Progenitor cell of endocrine pancreas (in vitro differentiated cells): ENCODE measurements at places on chromosomes 1 and 21. TPM values are rescaled to one million over a fixed set of nuclear protein-coding genes. Genes with fewer than 3 reads are reported as not detected.

The FGGY gene
- 18.0 and 18.2 TPM in 2 replicates for total RNA-seq

The GRIK3 gene
- 0.38 and 0.41 TPM in 2 replicates for total RNA-seq

The TRIM46 gene
- total RNA-seq, result 21.1 and 25.7 TPM in 2 replicates

The KANK4 gene
- total RNA-seq, result 1.0 and 1.2 TPM in 2 replicates

The CD58 gene
- 7.0 and 7.4 TPM in 2 replicates for total RNA-seq

The SYDE2 gene
- 24.2 and 24.6 TPM in 2 replicates for total RNA-seq

The CD5L gene
- not detected in 2 replicates for total RNA-seq

DNA sequence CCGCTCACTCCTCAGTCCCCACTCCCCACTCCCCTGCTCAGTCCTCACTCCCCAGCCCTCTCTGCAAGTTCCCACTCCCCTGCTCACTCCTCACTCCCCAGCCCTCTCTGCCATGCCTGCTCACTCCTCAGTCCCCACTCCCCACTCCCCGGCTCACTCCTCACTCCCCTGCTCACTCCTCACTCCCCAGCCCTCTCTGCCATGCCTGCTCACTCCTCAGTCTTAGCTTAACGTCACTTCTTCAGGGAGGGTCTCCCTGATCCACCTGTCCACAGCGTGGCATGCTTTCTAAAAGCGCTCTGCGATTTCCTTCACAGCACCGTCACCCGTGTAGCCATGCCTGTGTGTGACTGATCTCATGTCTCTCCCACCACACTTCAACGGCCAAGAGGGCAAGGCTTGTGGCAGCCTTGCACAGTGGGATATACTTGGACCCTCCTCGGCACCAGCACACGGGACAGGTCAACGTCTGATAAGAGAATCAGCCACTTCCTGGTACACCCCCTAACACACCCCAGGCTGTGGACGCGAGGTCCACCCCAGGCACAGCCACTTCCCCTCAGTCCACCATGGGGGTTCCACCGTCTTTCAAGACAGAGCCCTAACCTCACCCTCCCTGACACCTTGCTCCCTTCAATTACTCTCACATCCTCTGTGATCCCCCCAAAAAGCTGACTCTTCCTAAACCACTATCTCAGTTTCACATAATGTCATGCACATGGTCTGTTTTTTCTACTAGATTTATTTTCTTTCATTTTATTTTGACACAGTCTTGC lies 14.0 kb downstream of the PRDM15 start:
- H3K27me3 ChIP-seq, result no peaks in the 10 kb centered on the region
- H3K27ac ChIP-seq, result no peak overlapping the region
- no peak for DNase-seq
- H3K4me1 ChIP-seq, result peaks cover 6% of the 10 kb centered on the region
- no peak overlapping the region for H3K4me3 ChIP-seq

GRCh38 chr1:243580984-243581383 lies 269.1 kb downstream of the AKT3 start:
- H3K4me1 ChIP-seq, result no peaks in the 10 kb centered on the region
- H3K36me3 ChIP-seq, result peaks cover 24% of the 10 kb centered on the region
- H3K4me3 ChIP-seq, result no peak overlapping the region
